Left cardiac atrium (tissue), 4 donors: ENCODE measurements at places on chromosomes 4 and X. TPM values are rescaled to one million over a fixed set of nuclear protein-coding genes. Genes with fewer than 3 reads are reported as not detected.

Gene STAP1
- total RNA-seq: not detected

Gene PLXNB3
- total RNA-seq: 5.9 TPM

Gene EPGN
- total RNA-seq: 8.5 TPM

Gene EDNRA
- 29.2 TPM for total RNA-seq

Gene CSAG3
- total RNA-seq: not detected

Gene PCDH11X
- 0.06 TPM for total RNA-seq

Gene PWWP3B
- 4.4 TPM for total RNA-seq

DNA sequence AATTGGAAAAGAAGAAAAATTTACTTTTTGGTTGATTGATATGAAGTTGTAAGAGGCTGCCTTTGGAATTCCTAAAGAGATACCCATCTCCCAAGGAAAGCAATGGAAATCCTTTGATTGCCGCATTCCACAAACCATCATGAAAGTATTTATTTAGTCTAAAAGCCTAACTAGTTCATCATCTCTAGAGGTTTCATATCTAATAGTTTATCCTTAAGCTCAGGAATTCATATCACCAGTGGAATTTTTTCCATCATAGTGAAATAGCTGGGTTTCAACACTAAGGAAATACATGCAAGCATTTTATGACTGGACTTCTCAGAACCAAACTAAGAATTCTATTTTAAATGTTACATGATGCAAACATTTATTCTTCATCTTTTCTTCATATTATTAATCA is 144.9 kb downstream of the FBXO8 start:
- DNase-seq: no peak

- peak; percentile 65 for DNase-seq
These were observed 1.1 kb downstream of the MAML3 start for GRCh38 chr4:140152751-140153418.

GRCh38 chr4:151624626-151625565 is 135.9 kb downstream of the GATB start:
- DNase-seq: no peak

DNA sequence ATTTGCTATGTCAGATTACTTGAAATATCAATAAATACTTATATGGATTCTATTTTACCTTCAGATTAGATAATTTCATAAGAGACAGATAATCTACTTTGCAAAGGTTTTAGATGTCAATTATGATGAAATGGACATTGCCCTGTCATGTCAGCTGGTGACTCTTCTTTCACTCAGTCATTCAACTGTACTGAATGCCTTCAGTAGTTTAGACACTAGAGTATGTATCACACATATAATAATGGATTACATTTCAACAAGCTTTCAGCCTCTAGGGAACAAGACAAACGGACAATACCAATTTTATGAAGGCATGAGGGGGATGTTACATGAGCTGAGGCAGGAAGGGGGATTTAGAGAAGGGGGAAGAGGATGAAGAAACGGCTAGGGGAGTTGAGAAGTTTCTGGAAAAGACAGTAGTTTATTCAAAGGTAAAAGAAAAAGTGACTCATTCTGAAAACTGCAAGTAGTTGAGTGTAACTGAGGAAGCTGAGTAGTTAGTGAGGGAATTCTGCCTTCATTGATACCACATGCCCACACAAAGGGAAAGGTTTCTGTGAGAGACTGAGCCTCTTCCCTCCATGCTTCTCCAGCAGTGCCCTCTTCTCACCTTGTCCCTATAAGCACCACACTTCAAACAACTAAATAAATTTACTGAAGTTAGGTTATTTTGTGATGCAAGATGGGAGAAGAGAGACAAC is 25.7 kb downstream of the SLC9B2 start:
- no peak for DNase-seq

DNA sequence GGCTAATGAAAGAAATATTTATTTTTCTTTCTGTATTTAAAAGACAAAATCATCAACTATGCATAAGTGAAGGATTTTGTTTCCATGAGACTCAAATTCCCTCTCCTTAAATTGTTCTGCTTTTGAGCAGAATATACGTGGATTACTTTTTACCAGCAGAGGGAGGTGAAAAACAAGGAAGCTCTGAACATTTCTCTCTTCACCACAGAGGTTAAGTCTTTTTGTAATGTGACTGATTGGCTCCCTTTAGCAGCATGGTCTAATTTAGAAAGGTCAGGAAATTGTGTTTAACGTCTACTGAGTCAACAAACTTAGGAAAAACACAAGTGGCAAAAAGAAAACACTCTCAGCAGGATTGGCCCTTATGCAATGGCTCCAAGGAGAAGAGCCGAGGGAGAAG is 55.1 kb upstream of the F9 start:
- DNase-seq: no peak

DNA sequence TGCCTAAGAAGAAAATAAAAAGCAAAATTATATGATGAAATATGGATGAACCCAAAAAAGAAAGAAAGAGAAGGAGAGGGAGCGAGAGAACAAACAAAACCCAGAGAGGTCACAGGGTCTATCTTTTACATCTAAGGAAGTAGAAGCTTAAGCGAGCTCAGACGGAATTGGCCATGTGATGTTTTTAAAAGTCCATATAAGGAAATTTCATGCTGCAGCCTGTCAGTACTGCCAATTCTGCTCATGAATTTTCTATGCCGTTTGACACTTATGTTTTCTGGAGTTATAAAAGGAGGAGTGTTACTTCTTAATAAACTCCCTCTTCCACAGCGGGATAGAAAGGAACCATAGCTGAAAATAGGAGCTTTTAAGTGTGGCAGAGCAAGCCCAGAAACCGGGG is 32.9 kb upstream of the DCX start:
- DNase-seq: no peak

DNA sequence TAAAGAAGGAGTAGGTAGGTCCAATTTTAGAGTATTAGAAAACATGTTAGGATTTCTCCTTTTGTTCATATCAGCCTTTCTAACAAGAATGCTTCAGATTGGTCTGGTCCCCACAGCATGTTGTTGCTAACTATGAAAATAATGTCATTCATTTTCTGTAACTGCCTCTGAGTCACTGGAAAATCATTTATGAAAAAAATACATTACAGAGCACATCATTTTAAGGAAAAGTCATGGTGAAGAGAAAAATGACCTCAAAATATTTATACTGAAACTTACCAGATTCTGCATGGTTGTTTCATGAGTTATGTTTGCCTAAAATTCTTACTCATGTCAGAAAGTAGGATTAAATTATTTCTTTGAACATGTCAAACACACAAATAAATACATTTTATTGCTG is 35.2 kb downstream of the DTHD1 start:
- no peak for DNase-seq

- no peak for DNase-seq
These were observed 31.5 kb upstream of the ELF2 start for GRCh38 chr4:139208404-139208945.

DNA sequence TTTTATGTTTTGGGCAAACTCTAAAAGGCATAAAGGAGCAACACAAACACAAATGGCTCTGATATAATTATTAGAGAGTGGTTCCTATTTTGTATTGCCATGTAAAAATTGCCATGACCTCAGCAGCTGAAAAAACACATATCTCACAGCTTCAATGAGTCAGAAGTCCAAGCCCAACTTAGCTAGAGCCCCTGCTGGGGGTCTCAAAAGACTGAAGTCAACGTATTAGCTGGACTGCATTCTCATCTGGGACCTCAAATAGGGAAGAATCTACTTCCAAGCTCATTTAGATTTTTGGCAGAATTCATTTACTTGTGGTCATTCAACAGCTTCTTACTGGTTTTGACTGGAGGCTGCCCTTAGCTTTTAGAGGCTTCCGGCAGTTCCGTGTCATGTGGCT is 47.4 kb downstream of the FREM3 start:
- no peak for DNase-seq

GRCh38 chr4:86256086-86256485 is 103.8 kb downstream of the MAPK10 start:
- no peak for DNase-seq

GRCh38 chrX:21438792-21439191 is 64.6 kb downstream of the CNKSR2 start:
- DNase-seq: no peak

- no peak for DNase-seq
These were observed 143.8 kb downstream of the ACTRT1 start for GRCh38 chrX:127908384-127908783.

DNA sequence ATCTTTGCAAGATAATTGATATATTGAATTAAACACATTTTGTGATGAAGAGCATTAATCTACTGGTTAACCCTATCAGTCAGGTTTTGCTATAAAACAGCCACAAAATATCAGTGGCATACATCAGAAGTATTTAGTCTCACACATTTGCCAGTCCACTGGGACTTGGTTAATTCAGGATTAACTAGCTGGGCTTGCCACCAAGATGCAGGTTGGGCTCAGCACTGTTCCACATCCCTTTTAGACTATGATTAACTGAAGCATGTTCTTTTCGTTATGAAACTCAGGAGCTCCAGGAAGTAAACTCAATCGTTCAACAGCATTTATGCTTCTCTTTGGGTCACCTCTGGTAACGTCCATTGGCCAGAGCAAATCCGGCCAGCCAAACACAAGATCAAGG is 538.1 kb upstream of the HS3ST1 start:
- no peak for DNase-seq

- DNase-seq: peak; percentile 56
These were observed 395 bp downstream of the RAB28 start for GRCh38 chr4:13483768-13484121.

DNA sequence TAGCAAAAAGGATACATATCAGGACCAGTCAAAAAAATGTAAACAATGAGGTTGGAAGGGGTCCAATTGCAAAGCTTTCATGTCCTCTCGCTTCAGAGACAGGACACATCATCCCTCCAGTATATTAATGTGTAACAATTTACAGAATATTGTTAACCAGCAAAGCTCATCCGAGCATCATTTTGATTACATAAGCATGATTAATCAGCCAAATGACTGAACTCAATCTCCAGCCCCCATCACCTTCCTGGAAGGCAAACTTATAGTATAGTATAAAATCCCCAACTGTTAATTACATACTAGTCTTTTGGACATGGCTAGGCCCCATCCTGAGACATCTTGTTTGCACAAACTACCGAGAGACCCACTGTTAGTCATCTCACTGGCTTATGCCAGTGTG is 77.6 kb upstream of the TRAM1L1 start:
- DNase-seq: no peak

DNA sequence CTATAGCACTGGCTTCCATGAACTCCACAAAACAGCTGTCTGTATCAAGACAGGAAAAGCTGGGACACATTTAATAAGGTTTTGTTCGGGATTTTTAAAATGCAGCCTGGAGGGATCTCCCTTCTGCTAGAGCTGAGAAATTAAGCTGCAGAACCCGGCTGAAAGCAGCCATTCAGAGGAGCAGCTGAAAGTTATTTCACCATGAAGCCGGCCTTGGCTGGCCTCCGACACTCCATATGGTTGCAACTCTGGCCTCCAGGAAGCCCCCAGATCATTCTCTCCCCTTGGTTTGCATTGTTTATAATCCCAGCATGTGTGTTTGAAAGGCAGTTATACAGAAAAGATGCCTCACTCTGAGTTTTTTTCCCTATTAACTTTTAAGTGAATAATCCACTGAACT is 239.4 kb downstream of the SPATA18 start:
- DNase-seq: no peak

GRCh38 chr4:182400081-182400480 is 156.9 kb downstream of the TENM3 start:
- DNase-seq: no peak

DNA sequence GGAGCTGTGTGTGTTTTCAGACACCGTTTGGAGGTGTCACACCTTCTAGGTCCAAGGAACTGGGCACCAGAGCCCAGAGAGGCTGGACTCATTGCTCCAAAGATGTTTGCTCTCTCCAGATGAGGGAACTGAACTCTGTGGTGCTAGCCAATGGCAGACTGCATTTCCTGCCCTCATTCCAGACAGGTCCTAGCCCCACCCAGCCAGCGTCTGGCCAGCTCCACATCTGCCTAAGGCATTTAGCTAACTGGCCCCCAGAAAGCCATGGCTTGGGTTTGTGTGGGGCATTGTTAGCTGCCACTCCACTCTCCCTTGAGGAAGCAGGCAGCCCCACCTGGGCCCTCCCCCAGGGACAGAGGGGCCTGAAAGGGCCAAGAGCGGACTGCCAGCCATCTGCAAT is 11.4 kb downstream of the FGD1 start:
- DNase-seq: no peak
